CD4-positive, alpha-beta T cell treated with Interleukin-21 for 1 hour (primary cell): ENCODE measurements at places on chromosomes 1 and 21.

DNA sequence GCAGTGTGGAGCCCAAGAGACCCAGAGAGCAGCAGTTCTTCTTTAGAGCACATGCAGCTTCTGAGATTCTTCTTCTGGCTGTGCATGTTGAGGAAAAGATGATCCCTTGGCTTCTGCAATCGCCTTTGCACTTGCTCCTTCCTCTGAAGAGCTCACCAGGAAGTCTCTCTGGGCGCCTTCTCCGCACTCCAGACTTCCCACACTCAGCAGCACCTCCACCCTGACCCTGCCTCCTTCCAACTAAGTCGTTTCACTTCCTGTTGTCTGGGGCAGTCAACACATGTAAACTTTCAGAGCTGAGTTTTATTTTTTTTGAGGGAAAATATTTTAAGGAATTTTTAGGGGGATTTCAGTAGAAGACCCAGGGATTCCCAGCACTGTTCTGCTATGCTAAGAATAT is 73.4 kb upstream of the F3 start:
- no peak for DNase-seq

DNA sequence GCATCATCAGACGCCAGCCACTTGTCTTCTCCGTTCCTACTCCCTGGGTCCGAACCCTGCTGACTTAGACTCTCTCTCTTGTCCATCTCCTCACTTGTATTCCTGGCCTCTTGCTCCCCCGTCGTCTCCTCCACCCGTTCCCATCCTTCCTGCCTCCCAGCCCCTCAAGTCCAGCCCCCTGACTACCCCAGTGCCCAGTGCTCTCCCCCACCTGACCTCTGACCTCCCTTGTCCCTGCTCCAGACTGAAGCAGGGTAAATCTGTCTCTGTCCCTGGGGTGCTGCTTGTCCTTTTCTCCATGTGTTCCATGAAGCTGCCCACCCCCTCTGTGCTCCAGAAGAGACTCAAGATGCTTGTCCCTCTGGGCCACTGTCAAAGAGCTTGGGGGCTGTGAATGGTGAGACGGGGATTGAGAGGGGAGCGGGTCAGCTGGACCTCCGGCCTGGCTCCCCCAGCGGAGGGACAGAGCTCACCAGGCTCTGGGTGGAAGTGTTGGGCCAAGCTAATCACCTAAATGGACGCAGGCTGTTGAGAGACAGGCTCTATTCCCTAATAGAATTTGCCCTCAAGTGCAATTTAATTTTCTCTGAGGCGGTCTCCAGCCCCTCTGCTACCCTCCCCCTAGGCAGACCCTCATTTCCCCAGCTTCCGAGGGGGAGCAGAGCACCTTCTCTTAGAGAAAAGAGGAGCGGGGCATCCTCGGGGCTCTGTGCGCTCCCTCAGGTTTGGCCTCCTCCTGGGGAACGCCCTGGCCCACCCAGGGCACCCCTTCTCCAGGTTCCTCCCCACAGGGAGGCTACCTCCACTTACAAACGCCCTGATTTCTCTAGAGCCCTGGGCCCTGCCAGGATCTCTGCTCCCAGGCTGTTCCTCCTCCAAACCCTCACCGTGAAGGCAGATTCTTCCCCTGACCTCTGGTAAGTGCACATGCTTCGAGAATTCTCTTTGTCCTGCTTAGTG is 11.0 kb upstream of the LHX4 start:
- DNase-seq = no peak

GRCh38 chr1:76402128-76402527 is 327.6 kb downstream of the ST6GALNAC3 start:
- no peak for DNase-seq

DNA sequence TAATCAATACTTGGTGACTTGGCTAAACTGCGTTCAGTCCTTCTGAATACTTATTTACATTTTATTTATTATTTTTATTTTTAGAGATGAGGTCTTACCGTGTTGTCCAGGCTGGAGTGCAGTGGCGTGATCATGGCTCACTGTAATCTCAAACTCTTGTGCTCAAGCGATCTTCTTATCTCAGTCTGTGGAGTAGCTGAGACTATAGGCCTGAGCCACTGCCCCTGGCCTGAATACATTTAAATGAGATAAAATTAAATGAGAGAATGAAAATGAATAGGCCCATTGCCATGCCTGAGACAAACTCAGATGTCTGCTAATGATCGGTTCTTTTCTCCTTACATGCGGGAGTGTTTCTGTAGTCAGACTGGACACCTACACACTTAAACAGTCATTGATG is 86.0 kb downstream of the GALNT2 start:
- DNase-seq = no peak

GRCh38 chr1:34806396-34806795 is 13.6 kb downstream of the GJA4 start:
- no peak for DNase-seq

DNA sequence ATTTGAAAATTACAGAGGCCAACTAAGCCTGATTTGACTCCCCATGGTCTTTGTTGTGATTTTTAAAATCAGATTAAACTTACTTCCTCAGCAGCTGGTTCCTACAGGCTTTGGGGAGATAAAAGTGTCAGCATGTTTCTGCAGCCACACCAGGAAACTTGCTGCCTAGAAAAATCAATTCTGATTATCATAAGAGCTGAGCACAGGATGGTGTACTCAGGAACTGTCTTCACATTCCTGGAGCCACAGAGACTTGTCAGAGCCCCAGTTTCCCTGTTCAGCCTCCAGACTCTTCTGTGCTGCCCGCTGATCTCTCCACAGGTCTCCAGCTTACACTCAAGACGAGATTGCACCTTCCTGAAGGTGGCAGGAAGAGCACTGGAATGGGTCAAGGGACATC is 23.9 kb downstream of the RAB3B start:
- no peak for DNase-seq

DNA sequence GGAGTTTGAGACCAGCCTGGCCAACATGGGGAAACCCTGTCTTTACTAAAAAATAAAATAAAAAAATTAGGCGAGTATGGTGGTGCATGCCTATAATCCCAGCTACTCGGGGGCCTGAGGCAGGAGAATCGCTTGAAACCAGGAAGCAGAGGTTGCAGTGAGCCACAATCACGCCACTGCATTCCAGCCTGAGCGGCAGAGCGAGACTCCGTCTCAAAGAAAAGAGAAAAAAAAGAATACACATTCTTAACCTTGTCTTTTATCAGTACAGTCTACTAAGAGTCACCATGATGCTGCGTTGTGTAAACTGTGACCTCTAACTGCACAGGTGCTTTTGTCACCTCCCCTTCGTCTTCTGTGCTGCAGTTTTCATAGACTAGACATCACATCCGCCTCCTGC is 37.2 kb downstream of the PCNT start:
- no peak for DNase-seq

GRCh38 chr1:231217056-231217455 is 24.0 kb upstream of the GNPAT start:
- no peak for DNase-seq

DNA sequence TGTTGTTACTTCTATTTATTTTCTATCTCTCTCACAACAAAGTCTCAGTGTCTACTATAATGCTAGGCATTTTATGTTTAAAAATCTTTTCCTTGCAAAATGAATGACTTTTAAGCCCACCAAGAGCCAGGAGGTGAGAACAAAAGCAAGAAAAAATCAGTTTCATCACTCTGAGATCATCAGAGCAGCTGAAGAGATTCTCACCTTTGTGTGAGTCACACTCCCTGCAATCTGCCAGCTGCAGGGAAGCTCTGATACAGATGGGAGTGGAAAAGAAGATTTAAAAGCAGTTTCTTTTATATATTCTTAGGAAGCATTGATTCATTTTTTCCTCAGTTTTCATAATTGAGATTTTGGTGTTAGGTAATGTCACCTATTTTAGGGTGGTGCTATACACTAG is 107.6 kb downstream of the LHX9 start:
- DNase-seq = no peak

DNA sequence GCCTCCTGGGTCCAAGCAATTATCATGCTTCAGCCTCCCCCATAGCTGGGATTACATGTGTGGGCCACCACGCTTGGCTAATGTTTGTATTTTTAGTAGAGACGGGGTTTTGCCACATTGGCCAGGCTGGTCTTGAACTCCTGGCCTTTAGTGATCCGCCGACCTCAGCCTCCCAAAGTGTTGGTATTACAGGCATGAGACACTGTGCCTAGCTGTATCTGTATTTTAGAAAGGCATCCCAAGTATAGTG is 69.3 kb downstream of the NKAIN1 start:
- no peak for DNase-seq

DNA sequence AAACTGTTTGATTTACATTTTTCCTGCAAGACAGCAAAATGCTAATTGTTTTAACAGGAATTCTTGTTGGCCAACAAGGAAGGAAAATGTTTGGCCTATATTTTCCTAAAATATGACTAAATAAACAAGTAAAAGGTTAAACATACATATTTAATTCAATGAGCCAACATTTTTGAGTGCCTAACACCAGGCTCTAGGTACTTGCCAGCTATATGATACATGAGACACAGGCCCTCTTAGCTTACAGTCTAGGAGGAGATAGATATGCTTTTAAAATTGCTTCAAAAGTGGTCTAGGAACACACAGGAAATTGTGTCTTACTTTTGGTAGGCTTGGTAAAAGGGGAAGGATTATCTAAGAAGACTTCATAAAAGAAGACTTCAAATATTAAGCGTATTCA is 50.9 kb downstream of the PIGK start:
- DNase-seq = no peak

DNA sequence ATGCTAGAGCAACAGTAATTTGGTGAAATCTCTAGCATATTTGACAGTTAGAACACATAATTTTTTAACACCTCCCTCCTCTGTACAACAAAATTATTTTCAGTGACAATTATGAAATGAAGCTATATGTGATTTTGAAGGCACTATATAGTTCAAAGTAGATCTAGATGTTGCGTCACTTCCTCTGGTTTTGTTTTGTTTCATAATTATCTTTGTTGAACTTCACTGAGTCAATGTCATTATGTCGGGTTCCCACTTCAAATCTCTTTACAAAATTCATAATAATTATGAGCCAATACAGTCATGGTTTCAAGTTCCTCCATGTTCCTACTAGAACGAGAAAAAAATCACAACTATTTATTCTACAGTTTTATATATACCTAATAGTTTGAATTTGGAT is 254.8 kb upstream of the PLXNA2 start:
- no peak for DNase-seq

DNA sequence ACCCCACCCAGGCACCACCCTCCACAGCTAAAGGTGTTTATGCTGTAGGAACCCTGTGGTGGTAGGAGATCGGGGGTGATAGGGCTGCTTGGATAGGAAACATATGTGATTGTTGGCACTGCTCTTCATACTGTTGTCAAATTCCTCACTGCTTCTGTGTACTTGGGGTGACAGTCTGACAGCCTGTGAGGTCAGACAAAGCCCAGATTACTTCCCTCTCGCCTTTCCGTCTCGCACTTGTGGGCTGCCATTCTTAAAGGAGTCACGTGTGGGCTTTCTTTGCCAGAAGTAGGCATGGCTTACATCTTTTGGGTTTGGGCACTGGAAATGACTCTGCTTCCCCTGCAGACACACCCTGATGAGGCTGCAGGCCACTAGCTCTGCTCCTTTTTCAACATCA is 363.8 kb downstream of the DISC1 start:
- no peak for DNase-seq

GRCh38 chr1:67148516-67149178 is 13.9 kb upstream of the C1orf141 start:
- no peak for DNase-seq
